ENCODE measurements at places on chromosomes 6 and 20.
A peak's percentile ranks its signal among the peaks of the same experiment; 100 is the strongest.

GRCh38 chr20:50387996-50388332, 122.2 kb upstream of the PTPN1 start:
- no peak overlapping the region for H3K4me3 ChIP-seq
- no peak overlapping the region for H3K27ac ChIP-seq
- no peak for DNase-seq
- H3K36me3 ChIP-seq, result no peaks in the 10 kb centered on the region

DNA sequence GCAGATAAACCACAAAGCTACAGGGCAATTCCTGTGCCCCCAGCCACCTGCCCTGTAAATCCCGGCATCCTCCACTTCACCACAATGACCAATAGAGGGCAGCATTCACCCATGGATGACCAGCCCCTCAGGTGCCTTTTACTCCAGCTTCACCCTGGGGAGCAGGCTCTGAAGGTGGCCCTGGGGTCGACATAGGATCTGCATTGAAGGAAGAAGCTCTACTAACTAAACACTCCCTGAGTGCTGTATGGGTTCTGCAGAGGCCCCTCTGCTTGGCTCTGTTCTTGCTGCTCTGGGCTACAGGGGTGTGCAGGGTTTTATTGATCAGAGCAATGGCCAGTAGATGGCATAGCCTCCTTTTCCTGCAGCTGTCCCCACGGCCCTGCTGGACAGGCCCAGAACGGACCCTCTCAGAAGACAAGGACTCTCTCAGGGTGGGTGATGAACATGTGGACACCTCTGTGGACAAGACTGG, 20.3 kb downstream of the CST4 start:
- H3K36me3 ChIP-seq, result no peaks in the 10 kb centered on the region
- no peaks in the 10 kb centered on the region for H3K27me3 ChIP-seq
- no peak overlapping the region for H3K27ac ChIP-seq
- peak; percentile 76 for DNase-seq
- H3K4me1 ChIP-seq, result no peaks in the 10 kb centered on the region

GRCh38 chr6:42790549-42791181, 8.8 kb downstream of the BICRAL start:
- no peak overlapping the region for H3K27ac ChIP-seq
- H3K36me3 ChIP-seq, result no peaks in the 10 kb centered on the region
- peaks cover 3% of the 10 kb centered on the region for H3K4me1 ChIP-seq
- DNase-seq, result peak; percentile 60
- peak overlapping the region; percentile 1 for H3K4me3 ChIP-seq
- H3K27me3 ChIP-seq, result no peaks in the 10 kb centered on the region

DNA sequence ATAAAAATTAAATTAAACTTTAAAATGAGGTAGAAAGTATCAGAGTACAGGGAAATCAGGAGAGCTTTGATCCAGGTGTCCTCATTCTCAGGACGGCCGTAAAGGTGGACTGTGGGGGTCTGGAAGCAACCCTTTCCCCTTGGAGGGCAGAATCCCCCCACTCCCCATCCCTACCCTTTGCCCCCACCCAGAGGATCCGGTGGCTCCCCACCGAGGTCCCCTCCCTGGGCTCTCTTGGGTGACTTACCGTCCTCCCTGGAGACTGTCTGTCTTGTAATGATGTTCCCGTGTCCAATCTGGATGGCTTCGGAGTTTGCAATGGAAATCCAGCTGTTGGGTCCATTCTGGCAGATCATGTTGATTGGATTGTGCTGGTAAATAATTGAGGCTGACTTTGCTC, 7.3 kb downstream of the ZBP1 start:
- DNase-seq, result no peak
- H3K36me3 ChIP-seq, result no peaks in the 10 kb centered on the region
- H3K27ac ChIP-seq, result no peak overlapping the region
- no peak overlapping the region for H3K4me3 ChIP-seq
- no peaks in the 10 kb centered on the region for H3K27me3 ChIP-seq
- no peaks in the 10 kb centered on the region for H3K4me1 ChIP-seq

DNA sequence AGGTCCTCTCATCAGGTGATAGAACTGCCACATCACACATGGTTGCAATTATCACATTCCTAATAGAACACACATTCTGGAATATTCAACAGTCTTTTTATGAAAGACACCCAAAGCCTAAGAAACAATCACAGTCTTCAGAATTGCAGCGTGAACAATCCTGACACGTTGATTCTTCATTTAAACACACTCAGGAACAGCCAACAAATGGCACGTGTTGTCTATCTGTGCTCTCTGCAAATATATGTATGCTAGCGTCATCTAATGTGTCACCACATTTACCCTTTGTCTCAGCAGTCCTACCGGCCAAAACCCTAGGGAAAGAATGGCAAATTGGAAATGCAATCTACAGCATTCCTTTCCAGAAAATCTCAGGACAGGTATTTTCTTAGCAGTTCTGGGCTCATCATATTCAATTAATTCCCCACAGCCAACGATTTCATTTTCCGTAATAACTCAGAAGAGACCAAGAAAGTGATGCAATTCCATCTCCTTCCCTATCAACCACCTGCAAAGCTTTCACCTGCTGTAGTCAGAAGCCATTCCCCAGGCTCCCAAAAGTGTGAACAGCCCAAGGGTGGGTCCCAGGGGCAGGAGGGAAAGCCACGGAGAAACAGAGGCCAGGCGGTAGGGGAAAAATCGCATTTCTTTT, 280.3 kb upstream of the JARID2 start:
- H3K4me1 ChIP-seq, result peaks cover 24% of the 10 kb centered on the region
- no peak overlapping the region for H3K27ac ChIP-seq
- no peak for DNase-seq
- H3K4me3 ChIP-seq, result no peak overlapping the region

- no peaks in the 10 kb centered on the region for H3K4me1 ChIP-seq
- no peak overlapping the region for H3K4me3 ChIP-seq
These were observed 339.4 kb downstream of the CDH26 start for GRCh38 chr20:60297649-60298048.

GRCh38 chr6:146856296-146856695, 257.5 kb downstream of the ADGB start:
- H3K4me1 ChIP-seq, result no peaks in the 10 kb centered on the region
- no peaks in the 10 kb centered on the region for H3K36me3 ChIP-seq
- H3K4me3 ChIP-seq, result no peak overlapping the region
- DNase-seq, result no peak
- H3K27me3 ChIP-seq, result no peaks in the 10 kb centered on the region

GRCh38 chr6:45609141-45609638, 231.5 kb upstream of the SUPT3H start:
- DNase-seq, result no peak
- H3K4me1 ChIP-seq, result no peaks in the 10 kb centered on the region
- H3K4me3 ChIP-seq, result no peak overlapping the region
- no peaks in the 10 kb centered on the region for H3K27me3 ChIP-seq

- H3K36me3 ChIP-seq, result no peaks in the 10 kb centered on the region
- peak overlapping the region; percentile 8 for H3K4me3 ChIP-seq
- H3K27ac ChIP-seq, result no peak overlapping the region
- H3K4me1 ChIP-seq, result peaks cover 2% of the 10 kb centered on the region
- DNase-seq, result no peak
These were observed 1.7 kb downstream of the POPDC3 start for GRCh38 chr6:105178110-105178509.

DNA sequence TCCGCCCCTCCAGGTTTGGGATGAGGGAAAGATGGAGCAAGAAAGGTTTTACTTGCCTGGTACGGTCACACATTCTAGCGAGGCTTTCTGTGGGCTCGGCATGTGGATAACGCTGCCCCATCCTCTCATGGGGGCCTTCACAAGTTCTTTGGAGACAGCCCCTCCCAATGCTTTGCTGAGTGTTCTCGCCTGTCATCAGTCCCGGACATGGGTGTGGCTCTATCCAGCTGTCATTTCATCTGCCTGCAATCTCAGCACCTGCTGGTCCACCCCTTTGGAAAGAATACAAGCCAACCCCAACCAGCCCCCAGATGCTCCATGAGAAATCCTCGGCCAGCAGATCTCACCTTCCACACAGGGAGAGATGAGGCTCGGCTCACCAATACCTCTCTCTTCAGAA, 30.3 kb upstream of the MDGA1 start:
- no peaks in the 10 kb centered on the region for H3K4me1 ChIP-seq
- no peaks in the 10 kb centered on the region for H3K27me3 ChIP-seq
- H3K36me3 ChIP-seq, result no peaks in the 10 kb centered on the region
- H3K27ac ChIP-seq, result no peak overlapping the region
- H3K4me3 ChIP-seq, result no peak overlapping the region
- DNase-seq, result no peak

- DNase-seq, result no peak
- no peaks in the 10 kb centered on the region for H3K27me3 ChIP-seq
- peaks cover under 1% of the 10 kb centered on the region for H3K36me3 ChIP-seq
- H3K27ac ChIP-seq, result no peak overlapping the region
These were observed 136.5 kb upstream of the NUP153 start for GRCh38 chr6:17842934-17843821.

- H3K27me3 ChIP-seq, result no peaks in the 10 kb centered on the region
- DNase-seq, result no peak
- H3K4me1 ChIP-seq, result peaks cover 2% of the 10 kb centered on the region
- no peak overlapping the region for H3K4me3 ChIP-seq
- no peak overlapping the region for H3K27ac ChIP-seq
These were observed 29.5 kb upstream of the ILRUN start for GRCh38 chr6:34726055-34726454.
